ENCODE measurements at places on chromosomes 2 and 18.

GRCh38 chr2:10449486-10449831 lies 1.3 kb upstream of the ODC1 start:
- DNase-seq = no peak

DNA sequence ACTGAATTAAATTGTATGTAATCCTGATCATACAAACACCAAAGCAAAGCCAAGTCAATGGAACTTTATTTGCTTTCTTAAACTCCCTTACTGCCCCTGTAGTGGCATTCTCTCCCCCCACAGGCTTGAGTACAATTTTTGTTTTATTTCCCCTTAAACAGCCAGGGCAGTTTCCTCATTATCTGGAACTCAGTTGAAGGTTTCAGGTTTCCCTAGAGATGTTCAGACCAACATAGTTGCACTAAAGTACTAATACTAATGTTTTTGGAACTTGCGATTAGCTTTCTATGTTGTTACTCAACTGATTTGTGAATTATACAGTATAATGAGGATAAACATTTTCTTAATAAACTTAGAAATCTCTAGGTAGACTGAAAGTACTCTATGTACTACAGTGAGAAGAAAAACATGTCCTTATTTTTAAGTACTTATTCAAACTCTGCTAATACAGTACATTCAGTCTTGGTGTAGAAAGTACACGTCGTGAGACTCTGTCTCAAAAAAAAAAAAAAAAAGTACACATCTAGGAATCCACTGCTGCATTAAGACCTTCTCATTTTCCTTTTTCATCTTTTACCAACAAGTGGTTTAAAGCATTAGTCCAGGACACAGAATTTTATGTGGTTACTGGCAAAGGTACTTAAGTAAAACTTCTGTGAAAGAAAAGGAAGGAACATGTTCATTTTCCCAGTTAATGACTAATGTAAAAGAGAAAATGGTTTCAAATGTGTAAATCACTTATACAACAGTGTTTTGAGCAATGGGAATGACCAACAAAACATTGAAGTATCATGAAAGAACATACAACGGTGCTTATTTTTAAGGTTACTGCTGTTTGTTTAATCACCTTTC lies 209.5 kb upstream of the SMAD7 start:
- no peak for DNase-seq

- DNase-seq = no peak
Measured at GRCh38 chr2:96953611-96953978, 32.8 kb downstream of the FAM178B start.

GRCh38 chr18:36415625-36416024 lies 118.1 kb downstream of the FHOD3 start:
- no peak for DNase-seq

DNA sequence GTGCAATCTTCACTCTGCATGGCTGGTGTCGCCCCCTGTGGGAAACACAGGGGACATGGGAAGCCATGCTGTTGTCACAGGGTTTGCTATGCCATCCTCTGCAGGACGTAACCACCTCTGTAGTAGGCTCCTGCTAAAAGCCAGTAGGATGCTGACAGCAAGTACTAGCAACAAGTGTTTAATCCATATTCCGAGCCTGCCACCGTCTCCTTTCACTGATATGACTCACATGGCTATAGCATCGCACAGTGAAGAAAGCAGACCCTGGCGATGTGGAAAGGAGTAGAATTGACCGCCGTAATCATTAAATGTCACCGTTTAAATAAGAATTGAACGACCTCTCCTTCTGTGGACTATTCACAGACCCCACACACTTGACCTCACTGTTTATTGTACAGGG lies 57.8 kb downstream of the CD8B2 start:
- no peak for DNase-seq

GRCh38 chr2:237483018-237483731 lies 3.9 kb upstream of the MLPH start:
- DNase-seq = no peak

DNA sequence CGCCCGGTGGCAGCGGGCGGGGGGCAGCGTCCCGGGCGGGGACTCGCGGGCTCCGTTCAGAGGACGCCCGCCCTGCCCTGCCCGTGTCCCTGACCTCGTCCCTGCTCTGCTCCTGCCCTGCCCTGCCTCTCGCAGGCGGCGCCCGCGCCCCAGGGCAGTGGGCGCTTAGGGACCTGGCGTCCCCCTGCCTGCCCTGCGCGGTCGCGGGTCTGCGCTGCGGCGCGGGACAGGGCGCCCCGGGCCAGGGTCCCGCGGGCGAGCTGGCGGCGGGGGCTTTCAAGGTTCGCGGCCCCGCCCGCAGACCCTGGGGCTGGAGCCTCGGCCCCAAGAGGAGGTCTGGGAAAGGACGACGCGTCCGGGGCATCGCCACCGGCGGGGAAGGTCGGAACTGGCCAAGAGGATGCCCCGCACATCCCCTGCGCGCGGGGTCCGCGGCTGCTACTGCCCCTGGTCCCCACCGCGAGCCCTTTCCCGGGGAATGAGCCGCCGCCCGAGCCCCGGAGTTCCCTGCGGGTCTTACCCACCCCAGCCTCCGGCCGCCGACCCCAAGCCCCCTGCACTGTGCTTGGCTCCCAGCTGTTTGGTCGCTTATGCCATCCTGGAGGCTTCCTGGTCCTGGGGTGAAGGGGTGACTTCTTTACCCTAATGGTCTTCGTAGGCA lies 679 bp downstream of the RNF144A start:
- no peak for DNase-seq

DNA sequence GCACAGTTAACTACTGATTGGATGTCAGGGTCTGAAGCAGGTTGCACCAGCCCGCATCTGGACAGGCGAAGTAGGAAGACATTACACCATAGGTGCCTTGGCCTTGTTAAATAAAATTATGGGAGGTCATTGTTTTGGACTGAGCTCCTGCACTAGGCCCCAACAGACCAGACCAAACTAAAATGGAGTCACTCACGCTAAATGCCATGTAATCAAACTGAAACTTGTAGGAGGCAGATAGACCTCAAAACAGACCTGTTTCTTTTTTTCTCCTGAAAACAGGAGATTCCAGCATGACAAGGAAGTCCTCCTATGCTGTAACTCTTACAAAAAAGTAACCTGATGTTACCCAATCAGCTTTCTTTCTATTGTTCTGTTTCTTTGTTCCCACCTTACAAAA lies 15.5 kb upstream of the NFU1 start:
- DNase-seq = no peak

- DNase-seq = no peak
Measured at GRCh38 chr2:83916559-83916958, 542.5 kb downstream of the SUCLG1 start.

DNA sequence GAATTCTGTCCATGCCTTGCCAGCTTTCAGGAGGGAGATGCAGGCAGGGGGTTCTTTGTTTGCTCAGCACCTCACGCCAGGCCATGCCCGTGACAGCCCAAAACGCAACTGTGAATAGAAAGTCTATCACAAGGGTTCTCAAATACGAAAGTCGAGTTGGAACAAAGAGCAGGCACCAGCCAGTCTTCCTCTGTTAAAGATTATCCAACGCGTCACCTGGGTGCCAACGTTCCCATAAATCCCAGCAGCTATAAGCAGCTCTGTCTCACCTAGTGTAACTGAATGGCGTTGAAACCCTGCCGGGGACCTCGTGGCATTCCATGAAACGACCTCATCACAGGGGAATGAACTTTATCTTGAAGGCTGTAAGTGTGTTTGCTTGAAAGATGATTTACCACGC lies 84.8 kb upstream of the GATA6 start:
- no peak for DNase-seq

GRCh38 chr2:181850936-181851560 lies 40.5 kb upstream of the ITPRID2 start:
- DNase-seq = no peak

DNA sequence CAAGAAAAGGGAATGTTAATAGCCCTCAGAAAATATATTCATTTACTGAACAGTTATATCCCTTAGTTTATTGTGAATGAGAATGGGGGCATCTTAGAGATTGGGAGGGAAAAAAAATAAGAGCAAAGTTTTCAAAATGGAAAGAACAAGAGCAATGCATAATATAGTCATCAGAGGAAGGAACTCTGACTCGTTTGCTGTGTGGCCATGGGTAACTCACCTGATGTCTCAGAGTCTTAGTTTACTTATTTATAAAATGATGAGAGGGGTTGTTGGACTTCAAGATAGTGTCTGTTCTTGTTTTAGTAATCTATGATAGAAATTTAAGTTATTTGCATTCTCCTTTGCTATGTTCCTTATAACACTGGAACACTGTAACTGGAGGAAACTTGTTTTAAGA lies 70.7 kb downstream of the EML4 start:
- DNase-seq = no peak

DNA sequence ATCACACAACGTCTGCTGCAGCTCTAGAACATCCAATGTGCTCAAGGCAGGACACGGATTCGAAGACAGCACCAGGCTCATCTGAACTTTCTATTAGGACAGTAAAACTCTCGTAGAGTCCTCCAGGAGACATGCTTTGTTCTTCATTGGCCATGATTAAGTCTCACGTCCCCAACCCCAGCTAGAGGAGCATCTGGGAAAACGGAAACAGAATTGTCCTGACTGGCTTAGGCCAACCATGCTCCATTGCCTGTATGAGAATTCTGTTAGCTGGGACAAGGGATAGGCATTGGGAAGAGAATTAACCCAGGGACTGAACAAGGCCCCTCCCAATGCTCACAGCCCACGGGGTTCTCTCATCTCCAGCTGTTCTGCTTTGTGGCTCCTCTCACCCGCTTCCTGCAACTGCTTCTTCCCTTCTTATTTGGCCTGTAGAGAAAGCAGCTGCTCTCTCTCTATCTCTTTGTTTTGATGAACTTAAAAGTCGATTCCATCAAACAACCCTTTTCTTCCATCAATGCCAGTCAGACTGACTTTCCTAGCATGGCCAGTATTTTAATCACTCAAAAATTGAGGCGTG lies 75.6 kb downstream of the C1QL2 start:
- DNase-seq = no peak

DNA sequence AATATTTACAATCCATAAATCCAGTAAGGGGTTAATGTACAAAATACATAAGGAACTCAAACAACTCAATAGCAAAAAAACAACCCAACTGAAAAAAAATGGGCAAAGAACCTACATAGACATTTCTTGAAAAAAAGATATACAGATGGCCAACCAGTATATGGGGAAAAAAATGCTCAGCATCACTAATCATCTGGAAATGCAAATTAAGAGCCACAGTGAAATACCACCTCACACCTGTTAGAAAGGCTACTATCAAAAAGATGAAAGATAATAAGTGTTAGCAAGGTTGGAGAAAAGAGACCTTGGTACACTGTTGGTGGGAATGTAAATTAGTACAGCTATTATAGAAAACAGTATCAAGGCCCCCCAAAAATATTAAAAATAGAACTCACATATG lies 14.6 kb downstream of the AP1S3 start:
- DNase-seq = no peak

DNA sequence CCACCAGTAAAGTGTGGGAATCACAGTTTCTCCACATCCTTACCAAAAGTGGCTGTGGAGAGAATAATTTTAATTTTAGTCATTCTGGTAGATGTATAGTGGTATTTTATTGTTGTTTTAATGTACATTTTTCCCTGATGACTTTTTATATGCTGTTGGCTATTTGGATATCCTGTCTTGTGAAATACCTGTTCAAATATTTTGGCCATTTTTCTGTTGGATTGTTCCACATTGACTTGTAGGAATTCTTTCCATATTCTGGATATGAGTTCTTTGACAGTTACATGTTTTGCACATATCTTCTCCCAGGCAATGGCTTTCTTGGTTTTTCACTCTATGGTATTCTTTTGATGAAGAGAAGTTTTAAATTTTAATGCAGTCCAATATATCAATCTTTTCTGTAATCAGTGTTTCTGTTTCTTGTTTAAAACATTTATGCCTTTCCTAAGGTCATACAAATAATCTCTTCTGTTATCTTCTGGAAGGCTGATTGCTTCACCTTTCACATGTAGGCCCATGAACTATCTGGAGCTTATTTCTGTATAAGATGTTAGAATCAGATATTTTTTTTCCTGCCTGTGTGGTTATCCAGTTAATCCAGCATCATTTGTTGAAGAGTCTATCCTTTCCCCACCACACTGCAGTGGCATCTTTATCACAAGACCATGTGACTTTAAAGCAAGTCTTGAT lies 19.0 kb downstream of the AFTPH start:
- DNase-seq = no peak

- DNase-seq = no peak
Measured at GRCh38 chr2:97857553-97857952, 138.2 kb downstream of the TMEM131 start.

DNA sequence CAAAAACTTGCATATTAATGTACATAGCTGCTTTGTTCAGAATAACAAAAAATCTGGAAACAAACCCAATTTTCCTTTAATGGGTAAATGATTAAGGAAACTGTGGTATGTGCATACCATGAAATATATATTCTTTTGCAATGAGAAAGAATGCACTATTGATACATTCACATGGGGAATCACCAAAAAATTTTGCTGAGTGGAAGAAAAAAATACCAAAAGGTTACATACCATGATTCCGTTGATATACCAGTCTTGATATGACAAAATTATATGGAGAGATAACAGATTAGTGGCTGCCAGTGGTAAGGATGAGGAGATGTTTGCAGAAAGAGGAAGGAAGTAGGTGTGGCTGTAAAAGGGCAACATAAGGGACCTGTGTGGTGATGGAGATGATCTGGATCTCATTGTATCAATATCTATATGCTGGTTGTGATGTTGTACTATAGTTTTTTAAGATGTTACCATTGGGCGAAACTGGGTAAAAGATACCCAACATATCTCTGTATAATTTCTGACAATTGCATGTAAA lies 54.6 kb upstream of the BCL2L11 start:
- DNase-seq = no peak

DNA sequence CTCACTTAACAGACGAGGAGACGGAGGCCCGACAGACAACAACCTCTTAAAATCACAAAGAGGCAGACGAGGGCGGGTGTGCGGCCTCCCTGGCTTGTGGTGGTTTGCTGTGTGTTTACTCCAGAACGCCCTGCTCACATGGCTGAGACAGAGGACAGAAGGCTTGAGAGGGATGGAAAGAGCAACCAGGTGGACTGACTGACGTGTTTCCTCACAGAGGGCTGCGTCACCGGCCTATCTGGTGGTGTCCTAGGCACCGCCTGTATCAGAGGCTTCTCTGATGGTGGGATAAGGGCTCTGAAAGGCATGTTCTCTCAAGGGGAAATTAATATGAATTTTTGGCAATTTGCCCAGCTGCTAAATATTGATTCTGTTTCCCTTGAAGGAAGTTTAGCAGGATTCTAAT lies 47.0 kb upstream of the RALBP1 start:
- DNase-seq = no peak

GRCh38 chr2:126475031-126475430 lies 180.9 kb upstream of the GYPC start:
- DNase-seq = no peak

- DNase-seq = no peak
Measured at GRCh38 chr2:211259831-211260476, 703.6 kb downstream of the CPS1 start.

GRCh38 chr2:218662827-218663226 lies 3.3 kb downstream of the BCS1L start:
- no peak for DNase-seq

All from amniotic stem cell (primary cell).